ENCODE measurements at places on chromosomes 16 and 17.

GRCh38 chr17:80523054-80523744, 21.4 kb upstream of the RPTOR start:
- DNase-seq: no peak

- no peak for DNase-seq
These were observed 361.0 kb upstream of the PMFBP1 start for GRCh38 chr16:72532906-72533410.

GRCh38 chr16:82630219-82630618, 3.5 kb downstream of the CDH13 start:
- no peak for DNase-seq

DNA sequence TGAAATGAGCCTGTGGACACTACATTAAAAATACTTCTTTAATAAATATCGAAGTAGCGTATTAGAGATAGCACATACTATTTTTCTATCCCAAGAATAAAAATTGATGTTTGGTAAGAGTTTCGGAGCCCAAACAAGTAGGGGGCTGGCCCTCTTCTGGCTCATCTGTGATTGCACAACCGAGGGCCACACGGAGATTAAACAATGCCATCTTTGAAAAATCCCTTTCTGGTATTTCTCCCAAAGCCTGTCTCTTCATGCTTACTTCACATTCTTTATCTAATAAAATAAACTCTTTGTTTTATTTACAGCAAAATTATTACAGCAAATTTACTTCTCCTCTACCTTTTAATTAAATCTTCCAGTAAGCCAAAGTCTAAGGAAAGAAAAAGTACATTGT, 9.6 kb upstream of the MYH11 start:
- DNase-seq: no peak

- no peak for DNase-seq
These were observed 12.2 kb upstream of the AKTIP start for GRCh38 chr16:53515259-53515658.

DNA sequence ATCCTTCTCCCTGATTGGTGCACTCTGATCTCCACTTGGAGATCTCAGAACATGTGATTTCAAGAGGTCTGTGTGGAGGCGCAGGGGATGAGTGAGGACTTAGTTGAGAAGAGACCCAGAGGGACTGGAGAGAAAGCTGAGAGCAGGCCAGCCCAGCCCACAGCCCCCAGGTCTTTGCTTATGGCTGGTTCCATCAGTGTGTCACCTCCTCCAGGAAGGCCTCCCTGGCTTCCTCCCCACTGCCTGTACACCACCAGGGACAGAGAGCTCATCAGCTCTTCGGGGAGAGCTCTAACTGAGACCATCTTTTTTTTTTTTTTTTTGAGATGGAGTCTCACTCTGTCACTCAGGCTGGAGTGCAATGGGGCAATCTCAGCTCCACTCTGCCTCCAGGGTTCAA, 3.4 kb downstream of the P2RX1 start:
- DNase-seq: no peak

GRCh38 chr17:5745111-5745813, 161.0 kb upstream of the NLRP1 start:
- DNase-seq: no peak

DNA sequence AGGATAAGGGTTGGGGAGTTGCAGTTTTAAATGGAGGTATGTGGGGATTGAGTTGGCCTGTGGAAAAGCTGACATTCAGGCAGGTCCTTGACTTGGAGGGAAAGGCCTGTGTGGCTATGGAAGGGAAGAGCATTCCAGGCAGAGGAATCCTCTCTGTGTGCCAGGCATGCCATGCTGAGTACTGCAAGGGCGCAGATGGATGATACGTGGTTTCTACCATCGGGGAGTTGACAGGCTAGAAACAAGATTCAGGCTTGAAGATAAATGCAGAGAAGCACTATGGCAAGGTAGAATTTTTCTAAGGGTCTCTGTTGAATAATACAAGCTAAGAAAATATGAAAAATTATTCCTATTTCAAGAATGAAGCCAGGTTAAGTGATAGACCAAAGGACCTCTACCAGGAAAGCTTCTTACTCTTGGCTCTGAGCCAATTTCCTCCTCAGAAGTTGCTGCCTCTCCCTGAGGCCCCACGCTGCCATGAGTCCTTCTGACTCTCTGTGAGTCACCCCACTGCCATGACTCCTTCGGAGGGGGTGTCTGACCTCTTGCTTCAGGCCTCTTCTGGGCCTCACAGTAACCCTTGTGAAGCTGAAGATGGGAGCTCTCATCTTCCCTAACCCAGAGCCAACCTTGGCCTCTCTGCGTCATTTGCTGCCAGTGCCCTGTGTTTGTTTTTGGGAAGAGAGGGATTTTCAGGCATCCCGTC, 75.8 kb downstream of the WNT3 start:
- no peak for DNase-seq

GRCh38 chr17:64007838-64008282, 9.7 kb downstream of the PRR29 start:
- DNase-seq: no peak

DNA sequence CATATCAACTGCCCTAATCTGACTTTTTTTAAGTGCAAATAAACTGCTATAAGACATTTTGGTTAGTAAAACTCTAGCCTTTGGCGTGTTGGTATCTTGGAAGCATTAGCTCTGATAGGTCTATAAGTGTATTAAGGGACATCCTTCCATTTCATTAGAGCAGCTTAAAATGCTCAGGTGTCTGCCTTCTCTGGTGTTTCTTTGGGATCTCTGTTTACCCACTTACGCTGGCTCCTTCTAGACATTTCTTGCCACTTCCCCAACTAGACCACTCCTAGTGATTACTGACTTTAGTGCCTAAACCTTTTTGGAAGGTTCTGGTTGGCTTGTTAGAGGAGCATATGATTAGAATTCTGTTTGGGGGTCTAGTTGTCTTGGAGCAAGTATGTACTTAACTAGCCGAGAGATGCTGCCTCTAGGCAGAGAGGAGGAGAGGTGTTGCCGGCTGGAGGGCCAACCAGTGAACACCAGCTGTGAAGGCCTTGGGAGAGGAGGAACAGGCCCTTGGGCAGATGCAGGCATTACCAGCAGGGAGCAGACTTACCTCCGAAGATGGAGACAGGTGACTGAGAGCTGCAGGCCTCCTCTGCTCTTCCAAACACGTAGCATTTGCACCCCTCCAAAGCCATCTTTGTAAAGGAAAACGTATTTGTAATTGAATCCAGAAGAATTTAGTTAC, 15.2 kb upstream of the CLEC18C start:
- no peak for DNase-seq

DNA sequence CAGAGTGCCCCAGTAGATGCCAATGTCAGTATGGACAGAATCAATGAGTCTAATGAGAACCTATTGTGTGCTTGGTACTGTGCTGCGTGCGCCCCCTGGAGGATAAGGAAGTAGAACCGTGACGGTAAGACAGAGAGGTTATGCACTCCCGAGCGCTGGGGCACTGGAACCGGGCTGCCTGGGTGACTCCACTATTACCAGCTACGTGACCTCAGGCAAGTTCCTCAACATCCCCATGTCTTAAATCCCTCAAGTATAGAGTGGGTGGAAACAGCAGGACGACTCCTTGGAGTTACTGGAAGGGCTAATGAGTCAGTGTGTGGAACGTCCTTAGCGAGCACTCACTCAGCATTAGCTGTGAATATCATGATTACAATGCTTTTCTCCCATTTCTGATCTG, 16.2 kb downstream of the CHST4 start:
- peak; percentile 38 for DNase-seq

GRCh38 chr16:53991754-53992378, 287.9 kb downstream of the FTO start:
- no peak for DNase-seq

DNA sequence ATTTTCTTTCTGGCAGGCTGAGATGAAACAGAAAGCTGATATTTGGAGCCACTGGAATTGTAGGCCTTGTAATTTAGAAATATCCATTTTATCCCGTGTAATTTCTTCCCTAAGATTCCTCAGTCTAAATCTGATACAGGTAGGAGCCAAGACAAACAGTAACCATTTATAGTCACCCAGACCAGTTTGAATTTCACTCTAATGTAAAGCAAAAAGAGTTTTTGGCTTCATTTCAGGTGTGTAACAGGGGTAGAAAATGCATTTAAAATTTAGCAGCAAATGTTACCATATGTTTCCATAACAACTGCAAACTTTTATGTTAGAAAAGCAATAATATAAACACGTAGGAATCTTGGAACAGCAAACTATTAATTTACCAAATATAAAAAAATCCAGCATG, 249.4 kb downstream of the FTO start:
- no peak for DNase-seq

- no peak for DNase-seq
These were observed 7.2 kb upstream of the HSD11B2 start for GRCh38 chr16:67423611-67424260.

DNA sequence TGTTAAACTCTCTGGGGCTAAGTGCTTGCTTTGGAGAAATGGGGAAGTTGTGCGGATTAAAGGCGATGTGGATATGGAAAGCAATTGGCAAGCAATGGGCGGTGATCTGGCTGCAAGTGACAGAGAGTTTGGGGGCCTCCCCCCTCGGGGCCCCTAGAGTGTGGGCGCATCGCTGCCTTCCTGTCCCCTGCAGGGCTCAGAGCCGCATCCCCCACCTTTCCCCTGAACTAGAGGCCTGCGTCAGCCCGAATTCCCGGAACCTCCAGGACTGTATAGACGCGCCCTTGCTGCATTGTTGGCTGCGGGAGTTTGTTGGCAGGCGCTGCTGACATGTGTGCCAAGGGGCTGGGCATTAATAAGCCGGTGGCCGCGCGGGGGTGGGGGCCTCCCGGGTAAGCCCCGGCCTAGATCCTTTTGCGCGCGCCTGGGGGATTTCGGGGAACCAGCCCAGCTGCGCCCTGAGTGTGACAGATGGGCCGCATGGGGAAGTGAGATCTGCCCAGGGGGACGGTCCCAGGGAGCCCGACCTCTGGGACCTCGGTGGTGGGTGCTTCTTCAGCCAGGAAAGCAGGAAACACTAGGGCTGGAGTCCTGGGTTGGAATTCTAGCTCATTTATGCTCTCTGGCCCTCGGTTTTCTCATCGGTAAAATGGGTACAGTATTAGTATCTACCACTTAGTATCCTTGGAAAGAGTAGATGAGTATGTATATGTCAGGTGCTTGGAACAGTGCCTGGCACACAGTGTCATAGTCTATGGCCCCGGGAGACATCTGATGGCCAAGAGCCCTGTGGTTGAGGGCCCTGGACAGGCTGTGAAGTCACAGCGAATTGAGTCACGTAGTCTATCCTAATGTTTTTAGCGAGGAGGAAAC, 1.0 kb downstream of the EEF2K start:
- DNase-seq: peak; percentile 60

DNA sequence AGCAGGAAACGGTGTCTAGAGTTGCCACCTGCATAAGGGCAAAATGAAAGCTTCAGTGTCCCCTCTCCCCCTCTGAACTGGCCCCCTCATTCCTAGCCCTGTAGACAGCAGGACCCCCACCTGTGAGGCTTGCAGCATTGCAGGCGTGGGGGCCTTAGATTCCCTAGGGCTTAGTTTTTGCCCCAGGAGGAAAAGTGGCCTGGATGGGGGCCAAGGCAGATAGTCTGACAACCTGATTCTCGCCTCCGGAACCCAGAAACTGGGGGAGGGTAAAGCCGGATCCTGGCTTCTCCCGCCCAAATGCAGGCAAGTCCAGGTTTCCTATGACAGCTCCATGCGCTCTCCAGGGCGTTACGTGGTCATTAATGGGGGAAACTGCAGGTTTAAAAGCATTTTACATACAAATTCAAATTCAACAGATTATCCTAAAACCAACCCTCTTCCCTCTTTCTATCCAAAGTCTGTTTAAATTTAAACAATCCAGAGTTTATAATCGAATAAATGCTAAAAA, 678 bp upstream of the HOXB6 start:
- no peak for DNase-seq

DNA sequence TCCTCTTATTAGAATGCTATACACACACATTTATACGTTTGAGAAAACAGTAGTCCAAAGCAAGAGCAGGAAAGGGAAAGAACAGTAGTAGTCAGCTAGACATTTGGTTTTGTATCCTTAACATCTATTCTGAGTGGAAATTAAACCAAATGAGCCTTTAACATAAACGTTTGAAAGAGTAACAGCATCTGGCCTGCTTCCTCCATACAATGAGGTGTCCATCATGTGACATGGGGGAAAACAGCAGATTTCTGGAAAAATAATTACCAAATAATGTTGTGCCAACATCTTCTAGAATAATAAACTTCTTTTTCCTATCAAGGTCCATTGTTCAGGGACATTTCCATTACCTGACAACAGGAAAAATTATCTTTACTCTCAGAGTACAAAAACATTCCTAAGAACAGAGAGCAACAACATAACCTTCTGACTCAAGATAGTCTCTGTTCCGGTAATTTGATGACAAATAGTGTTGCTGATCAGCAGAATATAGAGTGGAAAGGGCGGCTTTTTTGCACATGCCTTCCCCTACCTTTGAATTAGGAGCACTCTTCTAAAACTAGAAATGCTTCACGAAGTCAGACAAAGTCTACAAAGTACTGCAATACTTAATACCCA, 20.2 kb downstream of the CYTH1 start:
- DNase-seq: no peak

GRCh38 chr17:63489291-63489690, 12.4 kb downstream of the ACE start:
- DNase-seq: no peak

DNA sequence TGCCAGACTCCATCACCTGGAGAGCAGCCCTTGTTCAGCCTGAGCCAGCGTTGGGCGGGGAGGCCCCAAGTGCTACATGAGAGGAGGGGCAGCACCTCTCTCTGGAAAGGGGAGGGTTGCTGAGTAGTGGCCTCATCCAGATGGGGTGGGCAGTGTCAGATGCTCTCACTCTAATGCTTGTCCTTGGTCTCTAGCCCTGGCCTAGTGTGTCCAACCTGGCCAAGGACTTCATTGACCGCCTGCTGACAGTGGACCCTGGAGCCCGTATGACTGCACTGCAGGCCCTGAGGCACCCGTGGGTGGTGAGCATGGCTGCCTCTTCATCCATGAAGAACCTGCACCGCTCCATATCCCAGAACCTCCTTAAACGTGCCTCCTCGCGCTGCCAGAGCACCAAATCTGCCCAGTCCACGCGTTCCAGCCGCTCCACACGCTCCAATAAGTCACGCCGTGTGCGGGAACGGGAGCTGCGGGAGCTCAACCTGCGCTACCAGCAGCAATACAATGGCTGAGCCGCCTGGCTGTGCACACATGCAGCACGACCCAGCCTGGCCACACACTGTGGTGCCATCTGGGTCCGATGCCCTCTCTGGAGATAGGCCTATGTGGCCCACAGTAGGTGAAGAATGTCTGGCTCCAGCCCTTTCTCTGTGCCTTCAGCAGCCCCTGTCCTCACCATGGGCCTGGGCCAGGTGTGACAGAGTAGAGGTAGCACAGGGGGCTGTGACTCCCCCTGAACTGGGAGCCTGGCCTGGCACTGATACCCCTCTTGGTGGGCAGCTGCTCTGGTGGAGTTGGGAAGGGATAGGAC, 4.3 kb downstream of the CTRL start:
- DNase-seq: no peak
